ENCODE measurements at places on chromosomes 12 and 14. TPM values are rescaled to one million over a fixed set of nuclear protein-coding genes. Genes with fewer than 3 reads are reported as not detected.

GRCh38 chr14:91227183-91227628 lies 17.3 kb downstream of the GPR68 start:
- DNase-seq: no peak

DNA sequence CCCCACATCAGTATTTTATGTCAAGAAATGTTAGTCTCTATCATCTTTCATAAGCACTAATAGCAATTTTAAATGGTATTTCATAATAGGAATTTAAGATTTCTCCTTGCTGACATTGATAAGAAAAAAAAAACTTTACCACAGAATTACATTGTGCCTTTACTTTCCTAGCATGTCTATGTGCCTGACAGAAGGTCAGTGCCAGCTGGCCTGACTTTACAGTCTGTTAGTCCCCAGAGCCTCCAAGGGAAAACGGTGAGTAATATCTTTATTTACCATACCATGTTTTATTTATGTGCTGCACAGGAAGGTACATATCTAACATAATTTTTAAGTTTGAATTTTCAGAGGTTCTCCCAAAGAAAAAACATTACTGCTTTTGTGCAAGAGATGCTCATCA lies 152.0 kb upstream of the AEBP2 start:
- DNase-seq: no peak

DNA sequence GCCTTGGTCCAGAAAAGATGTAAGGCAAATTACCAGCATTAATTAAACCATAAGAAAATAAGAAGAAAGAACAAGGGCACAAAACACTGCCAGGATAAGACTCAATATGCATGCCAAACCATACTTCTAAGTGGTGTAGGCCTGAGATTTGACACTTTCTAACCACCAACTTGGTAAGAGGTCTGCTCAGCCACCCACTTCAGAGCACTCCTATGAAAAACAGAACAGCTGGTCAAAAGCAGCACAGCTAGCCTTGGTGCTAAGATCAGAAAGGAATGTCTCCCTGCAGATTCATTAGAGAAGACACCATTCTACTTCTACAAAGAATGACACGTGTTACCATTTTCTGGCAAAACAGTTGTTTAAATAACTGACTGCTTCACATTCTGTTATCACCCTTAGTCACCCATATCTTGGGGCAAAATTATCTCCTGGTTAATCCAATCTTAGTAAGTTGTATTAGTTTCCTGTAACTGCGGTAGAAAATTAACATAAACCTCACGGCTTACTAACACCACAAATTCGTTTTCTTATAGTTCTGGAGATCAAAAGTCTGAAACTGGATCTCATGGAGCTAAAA lies 13.2 kb downstream of the RPS6KA5 start:
- DNase-seq: no peak

DNA sequence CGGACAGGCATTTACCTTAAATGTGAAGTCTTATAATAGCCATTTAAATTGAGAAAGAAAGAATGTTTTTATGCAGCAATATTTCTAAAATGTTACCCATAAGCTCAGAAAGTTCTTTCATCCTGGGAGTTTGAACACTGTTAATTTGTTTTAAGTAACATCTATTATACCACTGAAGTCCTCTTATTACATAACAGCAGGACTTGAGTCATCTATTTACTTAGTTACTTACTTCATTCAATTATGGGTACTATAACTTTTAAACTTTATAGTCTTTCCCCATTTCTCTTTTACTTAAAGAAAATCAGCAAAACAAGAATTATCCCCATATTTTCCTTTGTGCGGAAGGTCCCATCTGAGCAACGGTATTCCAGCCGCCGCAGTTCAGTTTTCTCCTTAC lies 473.1 kb downstream of the ETNK1 start:
- no peak for DNase-seq

The SYT1 gene
- 15.3 TPM for total RNA-seq

- DNase-seq: no peak
Observed at GRCh38 chr12:43112101-43112920, 439.7 kb downstream of the ADAMTS20 start.

GRCh38 chr12:92859650-92860386 lies 69.3 kb downstream of the EEA1 start:
- no peak for DNase-seq

GRCh38 chr12:113651662-113652061 lies 180.0 kb upstream of the LHX5 start:
- no peak for DNase-seq

DNA sequence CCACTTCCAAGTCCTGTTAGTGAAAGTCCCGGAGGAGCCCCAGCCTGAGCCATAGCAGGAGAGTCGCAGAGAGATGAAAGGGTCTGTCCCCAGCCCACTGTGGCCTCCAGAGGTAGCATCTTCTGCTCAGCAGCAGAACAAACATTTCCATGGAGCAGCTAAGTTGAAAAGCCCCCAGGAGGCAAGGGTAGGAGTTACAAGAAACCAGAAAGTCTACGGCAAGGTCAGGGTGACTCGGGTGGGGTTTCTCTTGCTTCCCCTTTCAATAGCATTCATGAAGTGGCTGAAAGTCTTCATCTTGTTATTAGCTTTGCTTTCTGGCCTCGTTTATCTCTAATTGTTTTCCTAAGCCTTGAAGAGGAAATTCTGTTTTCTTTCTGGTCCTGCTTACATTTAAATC lies 151.2 kb upstream of the DIO3 start:
- DNase-seq: no peak

The UNC79 gene
- total RNA-seq: 0.69 TPM

The CD27 gene
- not detected for total RNA-seq

- DNase-seq: no peak
Observed at GRCh38 chr12:19574601-19575000, 135.3 kb downstream of the AEBP2 start.

DNA sequence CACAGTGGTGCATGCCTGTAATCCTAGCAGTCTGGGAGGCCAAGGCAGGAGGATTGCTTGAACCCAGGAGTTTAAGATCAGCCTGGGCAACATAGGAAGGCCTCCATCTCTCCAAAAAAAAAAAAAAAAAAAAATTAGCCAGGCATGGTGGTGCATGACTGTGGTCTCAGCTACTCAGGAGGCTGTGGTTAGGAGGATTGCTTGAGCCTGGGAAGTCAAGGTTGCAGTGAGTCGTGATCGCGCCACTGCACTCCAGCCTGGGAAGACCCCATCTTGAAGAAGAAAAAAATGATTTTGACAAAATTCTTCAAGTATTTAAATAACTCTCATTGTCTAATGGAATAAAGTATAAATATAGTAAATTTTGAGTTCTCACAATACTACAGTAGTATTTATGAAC lies 219.2 kb upstream of the SSTR1 start:
- no peak for DNase-seq

DNA sequence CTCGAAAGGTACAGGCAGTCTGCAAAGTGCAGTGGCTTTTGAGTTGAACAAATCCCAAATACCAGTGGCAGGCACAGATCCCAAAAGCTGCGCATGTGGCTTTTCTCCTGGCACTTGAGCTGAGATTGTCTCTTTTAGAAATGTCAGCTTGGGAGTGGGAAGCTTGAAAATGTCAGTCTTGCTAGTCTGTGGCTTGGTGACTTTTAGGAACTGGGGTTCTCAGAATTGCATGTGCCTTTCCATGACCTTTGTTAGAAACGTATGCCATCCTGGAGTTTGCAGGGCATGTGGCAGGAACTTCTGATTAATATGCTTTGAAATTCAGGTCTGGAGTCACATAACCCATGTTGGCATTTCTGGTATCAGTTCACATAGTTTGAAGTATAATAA lies 182.1 kb downstream of the CHST11 start:
- no peak for DNase-seq

DNA sequence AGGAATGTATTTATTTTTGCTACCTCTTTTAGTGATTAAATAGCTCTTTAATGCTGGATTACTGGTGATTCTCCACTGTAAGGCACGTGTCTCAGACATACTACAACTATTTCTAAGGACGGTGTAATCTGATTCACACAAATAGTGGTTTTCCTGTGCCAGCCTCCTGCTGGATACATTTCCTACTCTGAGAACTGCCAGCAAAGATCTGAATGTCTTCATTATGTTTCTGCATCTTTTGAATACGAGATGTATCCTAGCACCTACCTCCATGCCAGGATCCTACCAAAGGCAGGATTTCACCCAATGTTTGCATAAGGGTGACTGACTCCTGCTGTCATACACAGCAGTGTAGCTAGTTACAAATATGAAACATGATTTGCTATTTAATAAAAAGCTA lies 120.6 kb downstream of the PRICKLE1 start:
- no peak for DNase-seq

The OR4K15 gene
- total RNA-seq: not detected

DNA sequence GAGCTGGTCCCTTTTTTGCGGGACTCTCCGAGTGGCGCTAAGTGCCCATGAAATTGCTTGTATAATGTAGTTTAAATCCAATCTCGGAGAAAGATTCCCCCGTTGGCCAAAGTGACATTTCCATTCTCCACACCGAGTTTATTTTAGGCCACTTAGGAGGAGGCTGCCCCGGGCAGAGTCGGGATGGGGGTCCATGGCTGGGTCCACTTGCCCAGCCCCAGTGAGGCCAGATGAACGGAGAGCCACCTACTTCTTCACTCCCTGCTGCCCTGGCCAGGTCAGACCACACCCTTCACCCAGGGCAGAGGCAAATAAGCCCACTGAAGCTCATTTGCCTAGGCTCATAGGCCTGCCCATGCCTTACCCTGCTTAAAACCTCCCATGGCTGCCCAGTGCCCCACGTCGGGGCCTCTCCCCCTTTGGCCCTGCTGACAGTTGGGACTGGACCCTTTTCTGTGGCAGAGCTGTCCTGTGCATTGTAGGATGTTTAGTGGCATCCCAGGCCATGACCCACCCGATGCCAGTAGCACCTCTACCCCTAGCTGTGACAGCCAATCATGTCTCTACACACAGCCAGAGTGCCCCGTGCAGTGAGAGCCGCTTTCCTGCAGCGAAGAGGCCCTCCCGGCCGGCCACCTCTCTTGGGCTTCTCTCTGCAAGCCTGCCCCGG lies 51.3 kb downstream of the FAM222A start:
- no peak for DNase-seq

GRCh38 chr12:68451261-68452077 lies 119.3 kb upstream of the MDM1 start:
- no peak for DNase-seq

GRCh38 chr14:33449268-33449667 lies 501.6 kb downstream of the EGLN3 start:
- no peak for DNase-seq

DNA sequence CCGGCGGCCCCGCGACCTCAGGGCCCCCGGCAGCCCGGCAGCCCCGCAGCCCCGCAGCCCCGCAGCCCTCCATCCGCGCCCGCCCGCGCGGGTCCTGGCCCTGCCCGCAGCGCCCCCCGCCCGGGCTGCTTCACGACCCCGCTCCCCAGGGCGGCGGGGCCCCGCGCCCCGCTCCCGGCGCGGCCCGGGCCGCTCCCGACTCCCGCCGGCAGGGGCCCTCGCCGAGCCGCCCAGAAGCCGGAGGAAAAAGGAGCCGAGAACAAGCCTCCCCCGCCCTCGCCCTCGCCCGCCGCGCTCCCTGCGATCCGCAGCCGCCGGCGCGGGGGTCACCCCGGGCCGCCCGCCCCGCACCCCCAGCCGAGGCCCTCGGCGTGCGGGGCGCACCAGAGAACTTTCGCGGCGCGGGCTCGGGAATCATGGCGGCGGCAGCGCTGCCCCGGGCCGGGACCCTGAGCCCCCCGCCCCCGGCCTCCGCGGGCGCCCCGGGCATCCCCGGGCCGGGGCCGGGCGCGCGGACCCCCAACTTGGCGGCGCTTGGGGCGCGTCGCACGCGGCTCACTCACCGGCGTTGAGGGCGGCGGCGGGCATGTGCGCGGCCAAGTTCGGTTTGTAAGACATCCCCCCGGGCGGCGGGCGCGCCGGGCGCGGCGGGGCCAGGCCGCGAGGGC lies 521 bp downstream of the CDK2AP1 start:
- peak; percentile 67 for DNase-seq

GRCh38 chr12:91178781-91179180 lies 3.8 kb downstream of the DCN start:
- no peak for DNase-seq
